IMR-90 (cell line): ENCODE measurements at places on chromosomes 16 and 17.

- no peak for DNase-seq
Observed at GRCh38 chr16:5065813-5066212, at the start of gene C16orf89. C16orf89 (minus strand) TSS chr16:5065956; CDS start chr16:5065908, 48 bp downstream.

DNA sequence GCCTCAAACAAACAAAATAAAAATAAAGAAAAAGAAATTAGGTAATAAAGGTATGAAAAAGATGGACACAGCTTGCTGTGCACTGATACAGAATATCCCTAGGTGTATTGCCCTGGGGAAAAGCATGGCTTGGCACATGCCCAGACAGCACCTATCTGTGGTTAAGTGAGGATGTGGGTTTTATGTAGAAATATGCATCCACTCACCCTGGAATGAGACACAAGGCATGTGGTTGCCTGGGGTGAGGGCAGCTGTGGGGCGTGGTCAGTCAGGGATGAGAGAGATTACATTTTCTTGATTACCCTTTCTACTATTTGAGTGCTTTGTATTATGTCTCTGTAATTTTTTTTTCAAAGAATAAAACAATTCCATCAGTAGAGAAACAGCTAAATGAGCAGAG, 6.9 kb downstream of the PLLP start:
- peak; percentile 60 for DNase-seq

- DNase-seq: peak; percentile 62
Observed at GRCh38 chr16:14399378-14400284, 230.4 kb downstream of the PARN start.

DNA sequence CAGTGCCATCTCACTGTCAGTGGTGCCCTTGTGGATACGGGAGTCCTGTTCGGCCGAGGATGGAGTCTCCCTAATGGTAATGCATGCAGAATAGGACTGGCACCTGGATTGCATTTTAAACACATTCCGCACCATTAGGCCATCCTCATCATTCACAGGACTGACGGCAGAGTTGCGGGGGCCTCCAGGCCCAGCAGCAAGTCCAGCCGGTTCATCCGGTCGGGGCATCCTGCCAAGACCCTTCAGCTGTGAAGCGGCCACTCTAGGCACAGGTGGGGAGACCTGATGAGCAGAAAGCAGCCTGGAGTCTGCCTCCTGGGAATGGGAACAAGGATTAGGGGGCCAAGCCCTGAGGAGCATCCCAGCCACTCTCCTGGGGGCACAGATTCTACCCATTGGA, 90.3 kb upstream of the XYLT1 start:
- DNase-seq: no peak

- DNase-seq: no peak
Observed at GRCh38 chr17:68649324-68649723, 48.2 kb upstream of the FAM20A start.
